ENCODE measurements at places on chromosomes 11 and 22.
A peak's percentile ranks its signal among the peaks of the same experiment; 100 is the strongest.

GRCh38 chr22:37166675-37167066, 17.0 kb upstream of the IL2RB start:
- peak; percentile 67 for DNase-seq

DNA sequence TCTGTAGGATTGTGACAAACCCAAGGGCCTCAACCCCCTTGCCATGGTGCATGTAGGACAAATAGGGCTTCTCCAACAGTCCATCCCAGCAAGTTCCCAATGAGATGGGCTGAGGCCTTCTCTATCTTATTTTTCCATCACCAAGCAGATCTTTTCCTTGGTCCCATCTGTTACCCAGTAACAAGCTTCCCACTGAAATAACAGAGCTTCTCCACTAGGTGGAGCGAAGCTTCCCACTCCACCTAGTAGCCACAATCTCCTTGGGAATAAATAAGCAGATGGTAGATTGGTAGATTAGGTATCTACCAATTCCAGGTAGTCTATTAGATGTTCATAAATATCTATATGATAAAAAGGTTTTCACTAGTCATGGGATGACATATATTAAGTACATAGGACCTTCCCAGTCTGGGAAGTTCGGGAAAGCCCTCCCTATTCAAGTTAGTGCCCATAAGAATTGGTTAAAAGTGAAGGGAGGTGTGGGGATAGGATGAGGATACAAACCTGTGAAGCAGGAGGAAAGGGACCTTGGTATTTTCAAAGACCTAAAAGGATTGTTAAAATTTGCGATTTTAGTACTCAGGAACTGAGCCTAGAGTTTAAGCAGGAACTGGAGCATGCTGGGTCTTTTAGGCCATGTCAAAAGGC, 5.9 kb upstream of the OR52L1 start:
- DNase-seq: peak; percentile 39

DNA sequence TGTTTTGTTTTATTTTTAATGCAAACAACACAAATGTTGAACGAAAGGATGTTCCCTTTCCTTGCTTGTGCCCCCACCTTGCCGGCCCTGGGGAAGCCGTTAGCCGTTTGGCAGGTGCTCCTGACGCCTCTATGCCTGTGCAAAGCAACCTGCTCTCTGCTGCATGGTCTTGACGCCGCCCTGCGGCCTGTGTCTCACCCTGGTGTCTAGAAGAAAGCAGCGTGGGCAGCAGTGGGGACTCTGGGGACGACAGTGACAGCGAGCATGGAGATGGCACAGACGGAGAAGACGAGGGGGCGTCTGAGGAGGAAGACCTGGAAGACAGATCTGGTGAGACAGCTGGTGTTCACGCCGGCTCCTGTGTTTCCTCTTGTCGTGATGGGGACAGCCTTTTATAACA, 5.5 kb downstream of the PHRF1 start:
- DNase-seq: no peak

GRCh38 chr11:17643506-17644405, 75.6 kb upstream of the MYOD1 start:
- no peak for DNase-seq

- no peak for DNase-seq
These were observed 518.0 kb downstream of the DLG2 start for GRCh38 chr11:85109141-85109540.

DNA sequence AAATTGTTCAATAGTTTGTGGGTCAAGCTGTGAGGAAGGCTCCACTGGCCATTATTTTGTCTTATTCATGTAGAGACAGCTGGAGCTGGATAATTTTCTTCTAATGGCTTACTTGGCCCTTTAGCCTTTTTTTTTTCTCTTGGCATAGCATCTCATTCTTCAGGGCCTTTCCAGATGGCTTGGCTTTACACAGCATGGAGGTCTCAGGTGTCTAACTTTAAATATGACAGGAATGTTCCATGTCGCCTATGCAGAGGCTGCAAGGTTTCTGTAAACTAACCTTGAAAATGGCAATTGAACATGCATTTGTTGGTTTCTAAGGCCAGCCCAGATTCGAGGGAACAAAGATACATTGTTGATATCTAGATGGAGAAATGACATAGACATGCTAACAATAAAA, 247.9 kb upstream of the CNTN5 start:
- DNase-seq: no peak

DNA sequence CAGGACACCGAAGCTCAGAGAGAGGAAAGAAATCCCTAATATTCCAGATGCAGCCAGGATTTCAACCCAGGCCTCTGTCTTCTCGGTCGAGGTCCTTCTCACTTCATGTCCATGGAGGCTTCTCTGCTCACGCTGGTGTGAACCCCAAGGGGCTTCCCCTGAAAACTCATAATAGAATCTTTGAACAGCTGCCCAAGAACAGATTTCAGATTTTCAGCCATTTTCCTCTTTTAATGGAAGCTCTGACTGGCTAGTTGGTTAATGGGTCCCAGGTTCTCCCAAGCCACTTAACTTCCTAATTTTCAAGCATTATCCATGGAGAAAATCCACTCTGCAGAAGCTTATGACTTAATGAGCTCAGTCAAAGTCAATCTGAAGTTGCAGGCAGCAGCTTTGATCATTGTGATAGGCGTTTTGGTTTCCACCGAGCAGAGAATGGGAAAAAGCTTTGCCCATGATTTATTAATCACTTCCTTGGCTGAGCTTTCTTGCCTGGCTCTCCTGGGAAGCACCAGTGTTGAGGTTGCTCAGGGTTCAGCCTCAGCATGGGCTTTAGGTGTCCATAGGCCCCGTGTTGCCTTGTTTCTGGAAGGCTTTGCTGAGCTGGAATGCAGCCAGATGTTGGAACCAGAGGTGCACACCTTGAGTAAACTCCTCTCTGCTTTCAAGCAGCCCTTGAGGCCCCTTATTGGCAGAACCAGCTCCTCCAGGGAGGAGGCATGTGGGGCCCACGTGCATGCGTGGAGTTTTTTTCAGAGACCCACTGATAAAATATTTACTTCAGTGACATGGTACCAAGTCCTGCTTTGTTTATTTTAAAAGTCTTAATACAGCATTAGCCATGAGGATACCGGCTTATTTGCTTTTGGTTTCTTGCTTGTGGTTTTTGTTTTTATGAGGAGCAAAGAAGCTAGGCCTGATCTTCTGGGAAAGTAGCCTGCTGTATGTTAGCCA, 25.5 kb downstream of the LDLRAD3 start:
- no peak for DNase-seq

DNA sequence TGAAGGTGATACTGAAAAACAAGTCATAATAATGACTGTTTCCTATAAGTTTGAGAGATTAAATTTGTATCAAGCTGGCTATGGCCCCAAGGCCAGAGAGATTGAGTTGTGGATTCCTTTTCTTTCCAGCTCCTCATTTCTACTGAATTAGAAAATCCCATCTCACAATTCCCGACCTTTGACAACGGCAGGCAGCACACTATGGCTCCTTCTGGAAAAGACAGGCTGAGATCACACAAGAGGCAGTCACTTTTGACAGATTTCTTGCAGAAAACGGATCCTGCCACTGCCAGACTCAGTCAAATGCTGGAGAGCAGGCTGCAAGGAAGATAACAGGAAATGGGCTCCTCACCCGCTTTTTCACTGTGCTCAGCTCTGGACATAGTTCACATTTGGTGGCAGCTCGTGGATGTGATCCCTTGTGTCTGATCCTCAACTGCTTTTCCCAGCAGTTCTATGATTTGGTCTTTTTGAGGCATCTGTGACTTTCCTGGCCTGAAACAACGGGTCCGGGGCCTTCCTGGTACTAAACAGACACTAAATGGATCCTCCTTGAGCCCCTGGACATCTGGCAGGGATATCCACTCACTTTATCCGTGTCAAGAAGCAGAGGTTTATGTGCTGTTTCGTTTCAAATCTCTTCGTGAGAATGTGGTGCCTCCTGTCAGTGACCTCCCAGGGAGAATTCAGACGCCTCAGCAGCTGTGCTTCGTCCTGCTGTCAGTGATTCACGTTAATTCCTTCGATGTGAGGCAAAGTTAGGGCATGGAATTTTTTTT, 26.1 kb upstream of the RTL6 start:
- peak; percentile 46 for DNase-seq

DNA sequence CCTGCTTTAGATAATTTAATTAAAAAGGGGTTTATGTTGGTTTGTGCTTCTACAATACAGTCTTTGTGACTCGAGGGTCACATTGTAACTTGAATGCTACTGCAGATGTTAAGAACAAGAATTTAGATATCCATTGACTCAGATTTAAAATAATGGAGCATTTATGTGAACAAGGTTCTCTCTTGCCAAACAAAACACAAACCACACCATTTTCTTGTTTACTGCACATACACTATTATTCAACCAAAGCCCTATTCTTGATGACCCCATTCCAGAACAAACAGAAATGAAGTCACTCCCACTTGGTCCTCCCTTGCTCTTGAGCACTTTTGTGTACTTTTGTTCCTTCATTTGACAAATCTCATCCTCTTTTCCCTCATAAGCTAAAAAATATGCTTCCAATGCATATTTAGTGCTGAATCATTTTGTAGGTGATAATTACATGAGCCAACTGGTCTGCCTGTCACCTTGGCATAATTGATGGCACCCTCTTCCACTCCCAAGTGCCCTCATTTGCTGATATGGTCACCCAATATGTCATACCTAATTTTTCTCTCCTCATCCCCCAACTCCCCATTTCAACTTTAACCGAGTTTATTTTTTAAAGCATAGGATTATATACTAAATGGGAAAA, 2.8 kb downstream of the C11orf71 start:
- DNase-seq: no peak

DNA sequence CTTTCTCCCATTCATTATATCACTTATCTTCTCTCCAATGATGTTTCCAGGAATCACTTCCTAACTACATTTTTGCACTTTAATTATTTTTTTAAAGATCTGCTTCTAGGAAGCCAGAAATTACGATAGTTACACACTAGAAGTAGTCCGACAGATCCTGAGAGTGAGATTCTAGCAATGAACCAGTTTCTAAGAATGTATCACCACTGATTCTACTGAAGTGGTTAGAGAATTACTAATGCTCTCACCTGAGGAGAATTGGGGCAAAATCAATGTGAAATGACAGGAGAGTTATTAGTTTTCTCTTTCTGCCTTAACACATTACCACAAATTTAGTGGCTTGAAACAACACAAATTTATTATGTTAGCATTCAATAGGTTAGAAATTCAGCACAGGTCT, 241.2 kb downstream of the CASP12 start:
- no peak for DNase-seq

DNA sequence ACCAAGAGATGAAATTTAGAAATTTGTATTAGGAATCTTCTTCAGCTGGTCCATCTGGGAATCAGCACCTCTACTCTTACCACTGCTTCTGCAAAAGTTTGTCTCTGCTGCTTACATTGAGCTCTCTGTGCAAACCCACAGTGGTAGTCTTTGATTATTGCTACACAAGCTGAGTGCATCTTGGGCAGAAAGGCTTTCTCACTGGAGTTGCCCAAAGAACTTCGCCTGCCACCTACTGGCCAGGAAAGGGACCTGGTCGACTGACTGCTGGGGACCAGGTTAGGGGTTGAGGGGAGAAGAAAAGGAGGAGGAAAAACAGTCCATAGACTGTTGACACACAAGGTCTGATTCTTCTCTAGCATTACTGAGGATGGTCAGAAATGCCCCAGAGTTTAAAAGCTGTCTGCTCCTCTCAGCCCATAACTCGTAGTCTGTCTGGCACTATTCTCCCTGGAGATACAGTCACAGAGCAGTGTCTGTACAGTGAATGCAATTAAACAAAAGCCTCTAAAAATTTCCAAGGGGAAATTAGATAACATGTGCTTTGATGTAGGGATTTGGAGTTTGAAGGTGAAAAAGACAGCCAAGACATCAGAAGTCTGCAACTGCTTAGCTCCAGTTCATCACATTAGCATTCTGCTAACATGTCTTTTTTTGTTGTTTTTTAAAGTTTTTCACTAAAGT, 215.0 kb upstream of the CTSC start:
- DNase-seq: peak; percentile 51

DNA sequence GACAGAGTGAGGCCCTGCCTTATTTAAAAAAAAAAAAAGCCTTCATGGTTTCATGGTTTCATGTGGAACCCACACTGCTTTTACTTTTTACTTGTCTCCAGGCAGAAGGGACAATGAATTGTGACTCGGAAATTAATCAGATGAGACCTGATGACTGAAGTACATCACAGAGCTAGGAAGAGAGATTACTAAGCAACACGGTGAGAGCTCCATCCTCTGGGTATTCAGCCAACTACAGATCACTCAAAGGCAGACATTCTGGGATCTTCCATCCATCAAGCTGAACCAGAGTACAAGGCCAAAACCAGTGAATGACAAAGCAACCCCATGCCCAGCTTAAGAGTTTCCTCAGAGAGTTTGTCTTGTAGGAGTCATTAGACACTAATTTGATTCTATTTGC, 433.2 kb downstream of the SOX6 start:
- DNase-seq: no peak

DNA sequence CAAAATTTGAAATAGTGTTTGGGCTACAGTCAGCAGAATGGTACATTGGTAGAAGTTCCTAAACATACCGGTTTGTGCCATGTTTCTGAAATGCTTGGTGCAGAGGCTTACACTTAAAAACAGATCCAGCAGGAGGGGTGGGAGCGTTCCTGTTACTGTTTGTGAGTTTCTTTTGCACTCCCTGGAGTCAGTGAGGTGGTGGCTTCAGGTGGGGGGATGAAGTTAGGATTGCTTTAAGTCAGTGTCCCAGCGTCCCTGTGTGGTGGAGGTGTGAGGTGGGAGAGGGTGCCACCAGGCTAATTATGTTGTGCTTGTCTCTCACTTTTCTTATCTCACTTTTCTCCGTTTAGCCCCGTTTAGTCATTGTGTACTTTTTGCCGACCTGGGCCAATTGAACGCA, 9.7 kb downstream of the TNRC6B start:
- DNase-seq: no peak

- DNase-seq: no peak
These were observed 31.2 kb downstream of the IMMP1L start for GRCh38 chr11:31478223-31478590.

GRCh38 chr11:774873-775592, 2.3 kb downstream of the GATD1 start:
- DNase-seq: peak; percentile 53

- no peak for DNase-seq
These were observed 4.2 kb downstream of the CCND1 start for GRCh38 chr11:69644962-69645675.

DNA sequence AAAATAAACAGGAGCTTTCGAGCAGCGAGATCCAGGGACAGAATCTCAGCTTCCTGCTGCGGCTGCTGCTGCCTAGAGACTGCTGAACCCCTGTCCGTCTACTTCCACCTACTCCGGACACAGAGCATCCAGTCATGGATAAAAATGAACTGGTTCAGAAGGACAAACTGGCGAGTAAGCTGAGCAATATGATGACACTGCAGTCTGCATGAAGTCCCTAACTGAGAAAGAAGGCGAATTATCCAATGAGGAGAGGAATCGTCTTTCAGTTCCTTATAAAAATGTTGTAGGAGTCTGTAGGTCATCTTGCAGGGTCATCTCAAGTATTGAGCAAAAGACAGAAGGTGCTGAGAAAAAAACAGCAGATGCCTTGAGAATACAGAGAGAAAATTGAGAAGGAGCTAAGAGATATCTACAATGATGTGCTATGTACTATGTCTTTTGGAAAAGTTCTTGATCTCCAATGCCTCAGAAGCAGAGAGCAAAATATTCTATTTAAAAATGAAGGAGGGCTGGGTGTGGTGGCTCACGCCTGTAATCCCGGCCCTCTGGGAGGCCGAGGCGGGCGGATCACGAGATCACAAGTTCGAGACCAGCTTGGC, 11.1 kb upstream of the MS4A2 start:
- no peak for DNase-seq

GRCh38 chr22:43236411-43237166, 49.7 kb upstream of the TTLL12 start:
- DNase-seq: no peak

GRCh38 chr22:29128891-29129807, 56.3 kb downstream of the KREMEN1 start:
- peak; percentile 33 for DNase-seq

GRCh38 chr11:62069986-62070919, 53.6 kb upstream of the INCENP start:
- DNase-seq: no peak

All from HT1080 (cell line).